ENCODE measurements at places on chromosomes 12 and 14.

DNA sequence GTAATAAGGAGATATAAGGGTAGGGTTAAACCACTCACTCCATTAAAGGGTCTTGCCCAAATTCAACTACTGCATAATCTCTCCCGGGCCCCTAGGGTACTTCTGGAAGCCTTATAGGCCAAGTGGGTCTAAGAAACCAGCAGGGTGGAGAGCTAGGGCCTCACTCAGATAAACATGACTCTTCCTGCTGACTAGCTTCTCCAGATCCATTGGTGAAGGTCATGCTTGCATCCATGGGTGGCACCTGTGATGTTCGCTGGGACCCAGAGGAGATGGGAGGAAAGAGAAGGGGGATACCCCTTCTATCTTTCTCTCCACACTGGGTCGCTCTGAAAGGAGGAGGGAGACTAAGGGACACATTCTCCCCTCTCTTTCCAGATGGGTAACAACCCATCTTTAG is 36.1 kb upstream of the HIGD1C start:
- no peak for DNase-seq

- no peak for DNase-seq
These were observed 99.1 kb upstream of the MAP1LC3B2 start for GRCh38 chr12:116459916-116460663.

GRCh38 chr12:115095073-115095748 is 411.2 kb upstream of the TBX3 start:
- DNase-seq: no peak

GRCh38 chr14:73235531-73236155 is 1.7 kb upstream of the PAPLN start:
- DNase-seq: no peak

- no peak for DNase-seq
These were observed 10.0 kb downstream of the ATP2B1 start for GRCh38 chr12:89698607-89699006.

DNA sequence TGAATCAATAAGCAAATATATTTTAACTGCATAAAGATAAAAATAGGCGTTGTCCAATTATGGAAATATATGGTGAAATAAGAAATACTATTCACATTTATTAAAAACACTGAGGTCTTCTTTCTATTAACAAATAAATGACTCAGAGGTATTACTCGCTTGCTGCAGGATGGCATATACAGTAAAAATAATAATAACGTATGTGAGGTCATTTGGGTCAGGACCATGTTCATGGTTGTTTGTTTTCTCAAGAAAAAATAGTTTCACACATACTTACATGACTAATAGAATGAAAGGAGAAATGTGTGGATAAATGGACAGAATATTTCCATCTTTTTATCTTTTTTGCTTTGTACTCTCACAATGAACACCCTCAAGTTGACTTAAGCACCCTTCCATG is 46.5 kb upstream of the RTL1 start:
- no peak for DNase-seq

DNA sequence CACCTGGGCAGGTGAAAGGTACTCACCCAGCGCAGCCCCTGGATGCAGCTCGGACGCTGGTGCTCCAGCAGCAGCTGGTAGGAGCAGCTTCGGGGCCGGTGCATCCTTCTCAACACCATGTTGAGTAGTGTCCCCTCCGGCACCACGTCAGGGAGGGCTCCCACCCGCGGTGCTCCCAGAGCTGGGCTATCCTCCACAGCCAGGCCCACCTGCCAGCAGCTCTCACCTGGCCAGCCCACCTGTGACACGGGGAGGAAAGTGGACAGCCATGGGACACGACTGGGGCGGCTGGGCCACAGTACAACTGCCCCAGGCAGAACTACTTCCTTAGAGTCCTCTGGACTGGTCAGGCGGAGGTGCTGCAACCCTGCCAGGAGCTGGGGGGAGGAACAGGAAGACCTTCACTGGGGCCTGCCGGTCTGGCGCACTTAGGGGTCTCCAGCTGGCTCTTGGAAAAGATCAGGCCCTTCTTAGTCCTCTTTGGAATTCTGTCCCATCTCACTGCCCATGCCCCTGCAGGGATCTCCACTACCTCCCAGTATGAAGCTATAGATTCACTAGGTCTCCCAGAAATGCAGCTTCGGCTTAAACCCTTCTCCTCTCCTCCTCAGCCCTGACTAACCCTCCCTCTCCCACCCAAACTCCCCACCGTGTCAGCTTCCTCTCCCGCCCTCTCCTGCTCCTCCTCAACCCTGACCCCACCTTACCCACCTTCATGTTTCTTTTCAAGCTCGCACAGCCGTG is 668 bp downstream of the RAPGEF3 start:
- DNase-seq: peak; percentile 83

DNA sequence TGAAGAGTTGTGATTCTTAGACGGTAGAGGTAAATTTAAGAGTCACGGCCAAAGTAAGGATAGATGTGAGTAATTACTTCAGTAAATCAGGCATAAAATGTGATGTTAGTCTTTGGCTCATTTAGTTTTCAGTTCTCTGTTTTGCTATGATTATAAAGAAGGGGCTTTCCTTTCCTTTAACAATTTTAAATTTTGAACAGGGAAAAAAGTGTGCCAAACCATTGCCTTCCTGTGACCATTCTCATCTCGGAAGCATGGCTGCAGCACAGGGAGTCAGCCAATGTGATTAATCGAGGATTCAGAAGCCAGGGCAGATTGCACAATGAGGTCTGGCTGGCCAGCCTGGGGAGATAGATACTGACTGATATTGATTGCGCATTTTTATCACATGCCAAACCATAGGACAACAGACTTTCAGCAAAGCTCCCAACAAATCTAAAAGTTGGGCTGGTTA is 480.2 kb upstream of the PRICKLE1 start:
- DNase-seq: peak; percentile 24
